HL-60 (cell line): ENCODE measurements at places on chromosomes 7 and 10.

DNA sequence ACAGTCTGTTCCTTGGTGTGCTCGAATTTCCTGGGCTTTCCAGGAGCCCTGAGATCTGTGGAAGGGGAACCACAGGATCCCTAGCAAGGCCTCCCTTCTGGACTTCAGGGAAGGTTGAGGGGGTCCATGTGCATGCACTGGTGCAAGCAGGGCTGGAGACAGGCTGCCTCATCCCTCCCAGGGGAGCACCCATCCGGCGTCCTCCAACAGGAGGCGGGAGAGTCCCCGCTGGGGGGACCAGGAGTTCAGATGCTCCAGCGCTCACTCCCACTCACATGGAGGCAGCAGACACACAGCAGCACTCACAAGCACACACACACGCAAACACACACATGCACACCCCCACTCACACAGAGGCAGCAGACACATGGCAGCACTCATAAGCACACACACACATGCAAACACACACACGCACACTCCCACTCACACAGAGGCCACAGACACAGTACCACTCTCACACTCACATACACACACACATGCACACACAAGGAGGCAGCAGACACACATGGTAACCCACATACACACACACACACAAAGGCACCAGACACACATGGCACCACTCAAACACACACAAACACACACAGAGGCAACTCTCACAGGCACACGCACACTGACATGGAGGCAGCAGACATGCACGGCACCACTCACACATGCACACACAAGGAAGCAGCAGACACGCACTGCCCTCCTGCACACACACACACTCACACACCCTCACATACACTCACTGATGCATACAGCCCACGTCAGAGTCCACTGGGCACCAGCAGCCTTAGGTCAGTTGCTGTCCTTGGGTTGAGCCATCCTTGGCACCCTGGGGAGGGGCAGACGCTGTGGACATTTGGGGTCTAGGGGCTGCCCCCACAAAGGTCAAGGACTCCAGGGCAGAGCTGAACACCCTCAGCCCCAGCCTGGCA, 247.0 kb upstream of the PPP2R2D start:
- no peak for DNase-seq

GRCh38 chr10:110919349-110919931, at the start of gene SHOC2:
SHOC2 (plus strand) TSS chr10:110919604; CDS start chr10:110964359, 44,755 bp downstream.
- DNase-seq = no peak

- DNase-seq = no peak
Measured at GRCh38 chr10:50739618-50740292, at the start of gene ASAH2B. ASAH2B (plus strand) TSS chr10:50739936; CDS start chr10:50745131, 5,195 bp downstream.

DNA sequence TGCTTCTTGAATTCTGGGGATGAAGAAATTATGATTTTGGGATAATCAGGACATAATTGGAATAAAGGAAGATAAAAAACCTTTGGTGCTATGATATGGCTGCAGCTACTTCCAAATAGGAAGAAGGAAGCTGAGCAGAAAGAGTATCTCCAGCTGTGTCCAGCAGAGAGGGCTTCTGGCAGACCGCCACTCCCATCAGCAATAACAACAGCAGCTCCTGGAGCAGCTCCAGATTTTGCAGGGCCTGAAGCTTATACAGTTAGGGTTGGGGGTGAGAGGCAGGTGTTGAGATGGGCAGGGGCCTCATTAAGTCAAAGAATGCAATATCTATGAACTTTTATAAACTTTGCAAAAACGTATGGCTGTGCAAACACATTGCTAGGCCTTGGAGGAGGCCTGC, 62.3 kb downstream of the C10orf120 start:
- DNase-seq = no peak

DNA sequence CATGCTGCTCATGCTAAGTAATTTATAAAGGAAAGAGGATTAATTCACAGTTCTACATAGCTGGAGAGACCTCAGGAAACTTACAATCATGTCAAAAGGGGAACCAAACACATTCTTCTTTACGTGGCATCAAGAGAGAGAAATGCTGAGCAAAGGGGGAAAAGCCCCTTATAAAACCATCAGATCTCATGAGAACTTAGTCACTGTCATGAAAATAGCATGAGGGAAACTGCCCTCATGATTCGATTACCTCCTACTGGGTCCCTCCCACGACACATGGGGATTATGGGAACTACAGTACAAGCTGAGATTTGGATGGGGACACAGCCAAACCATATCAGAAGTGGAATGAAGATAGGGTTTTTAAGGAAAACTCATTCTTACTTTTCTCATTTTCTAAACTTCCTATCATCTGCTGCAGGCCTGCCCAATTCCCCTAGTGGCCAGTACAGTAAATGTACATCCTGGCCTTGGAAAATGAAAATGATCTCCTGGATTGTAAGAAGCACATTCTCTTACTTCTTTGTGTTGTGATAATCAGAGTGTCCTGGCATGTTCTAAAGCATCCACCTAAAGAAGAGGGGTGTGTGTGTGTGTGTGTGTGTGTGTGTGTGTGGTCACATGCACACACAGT, 421.5 kb downstream of the LRMDA start:
- DNase-seq = no peak

DNA sequence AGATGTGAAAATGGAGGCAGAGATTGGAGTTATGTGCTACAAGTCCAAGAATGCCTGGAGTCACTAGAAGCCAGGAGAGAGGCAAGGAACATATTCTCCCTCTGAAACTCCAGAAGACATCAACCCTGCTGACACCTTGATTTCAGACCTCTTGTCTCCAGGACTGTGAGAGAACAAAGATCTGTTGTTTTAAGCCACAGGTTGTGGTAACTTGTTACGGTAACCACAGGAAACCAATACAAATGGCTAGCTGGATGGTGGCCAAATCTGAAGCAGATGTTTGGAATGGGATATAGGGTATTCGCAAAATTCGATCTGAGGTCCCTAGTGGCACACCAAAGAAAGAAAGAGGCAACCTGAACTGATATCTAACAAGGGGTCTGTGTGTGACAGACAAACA, 129.0 kb downstream of the HERPUD2 start:
- no peak for DNase-seq

DNA sequence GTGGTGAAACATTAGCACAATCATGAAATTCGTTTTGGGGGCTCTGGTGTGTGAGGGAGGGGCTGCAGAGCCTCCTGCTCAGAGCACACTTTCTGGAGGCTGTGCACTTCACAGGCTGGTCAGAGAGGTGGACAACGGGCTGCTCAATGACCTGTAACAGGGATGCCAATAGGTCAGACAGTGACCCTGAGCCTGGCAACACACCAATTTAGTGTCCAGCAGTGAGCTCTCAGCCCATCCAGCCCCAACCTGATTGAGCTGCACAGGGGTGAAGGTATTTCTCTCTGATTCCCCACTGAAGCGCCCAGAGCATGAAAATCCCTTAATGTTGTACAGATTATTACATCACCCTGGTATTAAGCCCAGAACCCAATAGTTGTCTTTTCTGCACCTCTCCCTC, 191.3 kb upstream of the ZNF32 start:
- no peak for DNase-seq

DNA sequence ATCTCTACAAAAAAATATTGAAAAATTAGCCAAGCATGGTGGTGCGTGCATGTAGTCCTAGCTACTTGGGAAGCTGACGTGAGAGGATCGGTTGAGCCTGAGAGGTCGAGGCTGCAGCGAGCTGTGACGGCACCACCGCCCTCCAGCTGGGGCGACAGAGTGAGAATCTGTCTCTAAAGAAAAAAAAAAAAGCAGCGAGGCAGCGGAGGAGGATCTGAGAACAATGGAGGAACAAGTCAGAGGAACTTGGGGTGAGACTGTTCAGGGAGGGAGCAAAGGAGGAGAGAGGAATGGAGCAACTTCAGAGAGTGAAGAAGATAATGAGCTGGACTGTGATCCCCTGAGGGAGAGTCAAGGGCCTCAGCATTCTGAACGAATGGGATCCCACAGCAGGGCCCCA, 85.4 kb downstream of the MKX start:
- no peak for DNase-seq

DNA sequence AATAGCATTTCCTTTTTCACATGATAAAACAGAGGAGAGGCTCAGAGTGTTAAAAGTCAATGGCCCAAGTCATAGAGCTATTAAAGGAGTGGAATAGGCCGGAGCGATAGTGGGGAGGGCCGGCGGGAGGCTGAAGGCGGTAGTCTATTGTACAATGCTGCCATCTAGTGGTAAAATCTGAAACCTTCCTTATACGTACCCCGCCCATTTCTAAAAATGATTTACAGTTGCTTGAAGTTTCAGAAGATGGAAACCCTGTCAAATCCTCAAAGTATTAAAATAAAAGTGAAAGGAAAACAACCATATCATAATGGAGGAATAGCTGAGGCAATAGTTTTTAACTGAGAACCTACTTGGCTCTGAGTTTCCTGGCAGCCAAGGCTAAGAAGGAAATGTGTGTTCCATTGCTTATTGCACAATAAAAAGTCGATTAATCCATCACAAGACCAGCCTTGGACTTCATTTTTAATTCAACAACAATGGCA, 209.1 kb downstream of the CCSER2 start:
- DNase-seq = peak; percentile 37
